GM23248 (cell line): ENCODE measurements at places on chromosomes 11 and 22.
A peak's percentile ranks its signal among the peaks of the same experiment; 100 is the strongest.

GRCh38 chr22:39414377-39414776, 14.8 kb downstream of the TAB1 start:
- no peak for DNase-seq

GRCh38 chr11:61976813-61977475, 9.5 kb upstream of the FTH1 start:
- no peak for DNase-seq

GRCh38 chr11:10233581-10233980, 60.4 kb downstream of the SBF2 start:
- peak; percentile 85 for DNase-seq

- DNase-seq: no peak
These were observed 16.3 kb upstream of the CABP2 start for GRCh38 chr11:67539550-67539949.

DNA sequence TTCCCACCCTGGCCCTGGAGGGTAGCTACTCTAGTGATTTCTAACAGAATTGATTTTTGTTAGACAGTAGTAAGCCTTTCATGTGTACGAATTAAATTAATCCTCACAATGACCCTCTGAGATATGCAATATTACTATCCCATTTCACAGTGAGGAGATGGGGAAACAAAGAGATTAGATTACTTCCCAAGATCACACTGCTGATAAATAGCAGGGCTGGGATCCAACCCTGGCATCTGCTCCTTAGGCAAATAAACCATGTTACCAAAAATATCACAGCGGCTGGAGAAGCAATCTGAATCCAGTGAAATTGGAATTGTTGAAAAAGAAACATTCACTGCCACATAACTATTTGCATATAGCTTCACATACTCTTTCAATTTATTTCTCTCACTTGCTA, 12.8 kb upstream of the CAVIN3 start:
- DNase-seq: no peak

DNA sequence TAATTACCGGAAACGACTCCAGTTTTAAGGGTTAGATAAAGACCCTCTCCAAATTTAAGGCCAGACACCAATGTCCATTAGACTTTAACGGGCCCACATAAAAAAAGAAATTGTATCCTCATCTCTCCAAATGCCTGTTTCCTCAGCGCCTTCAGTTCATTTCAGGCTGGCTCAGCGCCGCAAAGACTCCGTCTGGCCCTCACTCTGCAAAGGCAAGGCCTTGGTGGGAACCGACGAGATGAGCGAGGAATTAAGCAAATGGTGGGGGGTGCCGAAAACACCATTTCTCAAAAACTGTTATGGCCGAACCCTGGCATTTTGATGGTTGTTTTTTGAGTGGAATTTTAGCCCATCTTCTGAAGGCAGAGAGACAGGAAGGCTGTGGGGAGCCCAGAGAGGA, 15.7 kb downstream of the MN1 start:
- no peak for DNase-seq

- no peak for DNase-seq
These were observed 150.7 kb downstream of the MYO18B start for GRCh38 chr22:25892678-25893077.

GRCh38 chr11:38784164-38784563, 2186.1 kb upstream of the RAG2 start:
- no peak for DNase-seq

- DNase-seq: no peak
These were observed 12.4 kb upstream of the NUP160 start for GRCh38 chr11:47860536-47860935.
